ENCODE measurements at places on chromosomes 13 and 19.

GRCh38 chr19:12411893-12412292 is 10.8 kb upstream of the ZNF799 start:
- DNase-seq, result no peak

- DNase-seq, result no peak
These were observed 67.6 kb upstream of the TDRD3 start for GRCh38 chr13:60329221-60329923.

- DNase-seq, result no peak
These were observed 58.7 kb upstream of the USE1 start for GRCh38 chr19:17156296-17156946.

GRCh38 chr13:62131604-62132003 is 716.0 kb upstream of the PCDH20 start:
- DNase-seq, result no peak

- DNase-seq, result no peak
These were observed 108.0 kb downstream of the URI1 start for GRCh38 chr19:30049846-30050667.

GRCh38 chr13:75440100-75440499 is 41.9 kb downstream of the TBC1D4 start:
- no peak for DNase-seq

- no peak for DNase-seq
These were observed 599 bp downstream of the C19orf12 start for GRCh38 chr19:29714371-29714952.

DNA sequence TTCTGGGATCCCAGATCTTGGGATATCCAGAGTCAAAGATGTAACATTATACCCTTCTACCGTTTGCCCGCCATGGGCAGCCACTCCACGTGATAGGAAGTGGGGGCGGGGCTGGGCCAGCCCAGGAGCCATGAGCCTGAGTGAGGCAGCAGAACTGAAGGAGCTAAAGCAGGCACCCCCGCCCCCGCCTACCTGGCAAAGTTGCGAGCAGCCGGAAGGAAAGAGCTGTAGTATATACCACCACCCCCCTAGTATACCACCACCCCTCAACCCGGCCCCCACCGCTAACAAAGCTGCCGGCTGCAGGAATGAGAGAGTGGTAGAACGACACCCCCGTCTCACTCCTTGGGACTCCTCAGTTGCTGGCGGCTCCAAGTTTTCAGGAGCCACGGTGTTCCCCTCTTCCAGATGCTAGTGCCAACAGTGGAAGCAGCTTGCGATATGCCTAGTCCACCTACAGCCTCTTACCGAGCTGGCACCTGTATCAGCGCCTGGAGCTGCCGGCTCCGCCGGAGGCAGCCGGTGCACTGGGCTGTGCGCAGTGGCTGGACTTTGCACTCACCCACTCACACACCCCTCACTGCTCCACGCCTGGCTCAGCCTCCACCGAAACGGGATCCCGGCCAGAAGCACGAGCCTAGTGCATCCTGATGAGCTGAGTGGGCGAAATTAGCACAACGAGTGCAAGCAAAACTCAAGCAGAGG is 230.7 kb upstream of the PRR20A start:
- no peak for DNase-seq
